ENCODE measurements at places on chromosomes 6 and 20.

- peak; percentile 34 for DNase-seq
These were observed 654 bp downstream of the WASF1 start for GRCh38 chr6:110178626-110179405.

DNA sequence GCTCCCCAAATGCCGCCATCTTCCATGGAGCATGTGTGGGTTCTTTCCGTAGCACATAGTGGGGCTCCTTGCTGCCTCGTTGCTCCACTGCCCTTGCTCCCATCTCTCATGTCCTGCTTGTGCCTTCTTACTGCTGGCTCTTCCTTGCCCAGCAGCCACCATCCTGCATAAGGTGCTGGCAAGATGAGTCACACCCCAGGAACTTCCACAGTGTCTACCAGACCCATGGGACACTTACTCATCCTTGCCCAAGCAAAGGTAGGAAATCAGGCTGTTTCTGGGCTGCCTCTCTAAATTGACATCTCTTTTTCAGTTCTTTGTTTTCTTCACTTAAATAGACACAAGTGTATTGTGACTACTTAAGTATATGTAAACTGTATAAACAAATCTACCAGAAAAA, 39.4 kb upstream of the RGS17 start:
- no peak for DNase-seq

GRCh38 chr6:74170118-74170517, 474.1 kb downstream of the CD109 start:
- no peak for DNase-seq

- DNase-seq: no peak
These were observed 305.6 kb upstream of the MAN1A1 start for GRCh38 chr6:119655124-119655523.

DNA sequence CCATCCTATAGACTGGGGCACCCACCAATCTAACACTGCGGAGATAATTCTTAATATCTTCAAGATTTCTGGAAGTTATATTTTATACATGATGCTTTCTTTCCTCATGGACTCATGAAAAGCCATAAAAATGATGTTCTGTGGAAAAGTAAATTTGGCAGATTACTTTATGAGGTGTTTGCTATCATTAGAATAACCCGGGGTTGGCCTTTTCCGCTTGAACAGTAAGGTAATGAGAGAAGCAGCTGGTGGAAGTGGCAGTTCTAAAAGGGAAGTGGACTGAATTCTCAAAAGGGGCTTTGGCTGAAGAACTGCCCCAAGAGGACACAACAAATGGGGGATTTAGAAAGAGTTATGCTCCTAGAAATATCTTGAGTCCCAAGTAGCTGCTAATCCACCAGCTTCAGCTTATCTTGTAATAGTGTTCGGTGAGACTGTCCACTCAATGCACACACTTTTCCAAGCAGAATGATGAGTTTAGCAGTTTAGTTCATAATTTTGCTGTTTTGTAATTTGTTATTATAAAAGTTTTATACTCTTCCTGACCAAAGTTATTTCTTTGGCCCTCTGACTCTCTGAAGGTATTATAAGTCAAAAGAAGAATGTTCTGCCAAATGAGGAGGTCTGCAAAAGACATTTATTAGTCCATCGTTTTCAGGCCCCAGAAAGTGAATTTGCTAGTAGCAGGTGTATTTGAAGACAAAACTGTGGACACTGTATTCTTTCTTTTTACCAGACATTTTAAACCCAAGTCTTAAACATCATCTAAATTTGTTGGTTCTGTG, 2.9 kb downstream of the ISM1 start:
- DNase-seq: no peak

DNA sequence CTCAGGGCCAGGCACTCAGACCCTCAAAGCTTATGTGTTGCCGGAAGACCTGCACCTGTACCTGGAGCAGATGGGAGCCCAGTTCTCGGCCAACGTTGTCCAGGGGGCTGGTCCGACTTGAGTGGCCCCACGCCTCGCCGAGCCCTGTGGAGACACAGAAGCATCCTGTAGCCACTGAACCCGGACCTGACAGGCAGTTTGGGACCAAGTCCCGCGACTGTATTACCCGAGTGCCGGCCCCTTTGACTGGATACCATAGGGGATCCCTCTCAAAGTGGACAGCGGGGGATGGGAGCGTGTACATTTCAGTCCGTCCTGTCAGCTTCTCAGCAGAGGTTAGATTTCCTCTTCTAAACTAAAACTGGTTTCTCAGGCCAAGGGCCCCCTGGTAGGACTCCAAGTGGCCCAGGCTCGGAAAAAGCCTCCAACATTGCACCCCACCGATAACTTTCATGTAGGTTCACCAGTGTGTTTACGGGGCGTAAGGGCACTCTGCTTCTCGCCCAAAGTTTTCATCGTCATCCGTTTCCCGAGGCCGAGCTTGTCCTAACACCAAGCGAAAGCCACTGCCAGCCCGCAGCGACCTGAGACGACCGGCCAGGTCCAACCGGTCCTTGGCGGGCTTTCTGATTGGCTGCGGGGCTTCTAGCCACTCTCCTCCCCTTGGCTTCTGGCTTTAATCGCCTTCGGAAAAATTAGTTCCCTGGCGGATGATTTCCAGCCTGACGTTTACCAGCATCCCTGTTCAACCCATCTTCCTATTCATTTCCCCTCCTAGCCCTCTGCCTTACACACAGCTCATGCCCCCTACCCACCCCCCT, 10.8 kb downstream of the SIM1 start:
- DNase-seq: no peak

GRCh38 chr6:136762022-136762975, 30.0 kb downstream of the MAP3K5 start:
- no peak for DNase-seq
